Fibroblast of skin of scalp (primary cell): ENCODE measurements at places on chromosomes 4 and X.

DNA sequence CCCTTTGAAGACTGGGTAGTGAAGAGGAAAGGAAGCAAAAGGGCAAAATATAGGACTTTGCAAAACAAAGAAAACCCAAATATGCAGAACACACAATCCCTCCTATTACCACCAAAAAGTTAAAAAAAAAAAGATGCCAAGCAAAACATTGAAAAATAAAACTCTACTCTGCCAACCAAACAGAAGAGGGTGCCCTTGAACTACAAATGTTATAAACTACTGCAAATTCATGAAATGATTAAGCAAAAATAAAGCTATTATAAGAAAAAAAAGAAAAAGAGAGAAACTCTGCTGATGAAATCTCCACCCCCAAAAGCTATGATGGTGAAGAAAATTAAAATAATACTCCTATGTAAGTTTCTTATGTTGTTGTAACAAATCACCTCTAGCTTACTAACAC is 168.5 kb upstream of the STK26 start:
- DNase-seq, result peak; percentile 4

GRCh38 chrX:138191998-138192397 is 519.5 kb downstream of the FGF13 start:
- DNase-seq, result peak; percentile 30

DNA sequence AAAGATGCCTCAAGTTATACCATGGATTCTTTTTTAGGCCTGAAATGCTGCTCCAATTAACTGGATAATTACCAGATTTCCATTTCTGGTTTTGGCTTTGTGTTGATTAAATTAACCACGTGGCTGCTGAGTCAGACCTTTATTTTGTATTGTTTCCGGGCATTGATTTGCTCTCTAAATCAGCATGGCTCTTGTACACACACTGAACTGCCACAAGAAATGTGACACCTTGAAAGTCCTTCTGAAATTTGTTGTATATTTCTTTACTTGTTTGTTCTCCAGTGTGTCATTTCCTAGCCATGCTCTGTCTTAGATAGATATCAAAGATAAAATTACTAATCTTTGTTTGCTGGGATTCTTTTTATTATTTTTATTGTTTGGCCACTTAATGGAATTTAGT is 11.7 kb downstream of the MTTP start:
- no peak for DNase-seq

GRCh38 chr4:181507938-181508337 is 735.3 kb upstream of the TENM3 start:
- DNase-seq, result no peak

- peak; percentile 73 for DNase-seq
These were observed 192.9 kb upstream of the TBL1X start for GRCh38 chrX:9271789-9272525.

DNA sequence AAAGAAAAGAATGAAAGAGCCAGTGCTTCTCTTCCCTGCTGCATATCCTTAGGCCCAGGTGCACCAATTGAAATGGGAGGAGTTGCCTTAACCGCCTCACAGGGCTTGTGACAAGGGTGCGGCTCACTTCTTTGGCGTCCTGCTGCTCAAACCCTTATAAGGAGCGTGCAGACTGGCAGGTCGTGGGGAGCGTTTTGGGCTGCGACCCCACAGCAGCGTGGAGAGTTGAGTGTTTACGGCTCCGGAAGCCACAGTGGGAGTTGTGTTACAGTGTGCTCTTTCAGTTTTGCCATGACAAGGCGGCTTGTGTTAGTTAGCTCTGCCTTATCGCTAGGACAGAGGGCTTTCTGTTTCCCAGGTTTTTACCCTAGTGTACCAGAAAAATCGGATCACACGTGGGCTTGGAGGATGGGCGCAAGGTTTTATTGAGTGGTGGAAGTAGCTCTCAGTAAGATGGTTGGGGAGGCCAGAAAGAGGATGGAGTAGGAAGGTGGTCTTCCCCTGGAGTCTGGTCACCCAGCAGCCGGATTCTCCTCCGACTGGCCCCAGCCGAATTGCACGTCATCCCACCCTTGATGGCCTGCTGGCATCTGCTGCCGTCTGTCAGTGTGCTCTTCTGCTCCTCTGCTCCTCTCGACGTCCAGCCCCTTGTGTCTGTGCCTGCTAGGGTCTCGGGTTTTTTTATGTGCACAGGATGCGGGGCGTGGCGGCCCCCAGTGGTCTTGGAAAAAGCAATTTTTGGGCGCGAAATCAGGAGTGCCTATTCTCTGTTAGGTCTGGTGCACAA is 718.9 kb downstream of the ARAP2 start:
- DNase-seq, result no peak

GRCh38 chrX:110167952-110168451 is 149.9 kb downstream of the AMMECR1 start:
- peak; percentile 38 for DNase-seq

DNA sequence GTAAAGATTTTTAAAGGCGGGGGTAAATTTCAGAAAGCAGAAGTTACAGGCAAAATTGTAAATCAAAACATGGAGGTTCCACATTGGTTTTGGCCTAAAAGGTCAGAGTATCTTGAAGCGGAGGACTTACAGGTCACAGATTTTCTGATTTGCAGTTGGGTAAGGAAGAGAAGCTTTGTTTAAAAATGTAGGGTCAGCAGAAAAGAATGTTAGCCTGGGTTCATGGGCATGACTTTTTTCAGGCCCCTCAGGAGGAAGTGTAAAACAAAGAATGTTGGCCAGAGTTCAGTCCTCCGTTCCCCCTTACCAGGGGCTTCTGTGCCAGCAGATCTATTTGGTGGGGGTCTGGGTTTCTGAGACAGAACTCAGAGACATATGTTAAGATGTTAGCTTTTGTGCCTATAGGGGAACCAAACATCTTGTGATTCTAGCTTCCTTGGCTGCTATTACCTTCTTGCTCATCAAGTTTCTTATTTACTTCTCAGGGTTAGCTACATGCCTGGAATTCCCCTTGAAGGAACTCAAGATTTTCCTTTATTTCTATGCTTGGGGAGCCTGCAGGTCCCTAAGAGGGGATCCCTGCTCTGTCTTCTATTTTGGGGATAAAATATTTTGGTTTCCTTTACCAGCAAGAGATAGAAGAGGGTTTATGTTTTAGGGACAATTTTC is 160.3 kb downstream of the ANK2 start:
- no peak for DNase-seq

DNA sequence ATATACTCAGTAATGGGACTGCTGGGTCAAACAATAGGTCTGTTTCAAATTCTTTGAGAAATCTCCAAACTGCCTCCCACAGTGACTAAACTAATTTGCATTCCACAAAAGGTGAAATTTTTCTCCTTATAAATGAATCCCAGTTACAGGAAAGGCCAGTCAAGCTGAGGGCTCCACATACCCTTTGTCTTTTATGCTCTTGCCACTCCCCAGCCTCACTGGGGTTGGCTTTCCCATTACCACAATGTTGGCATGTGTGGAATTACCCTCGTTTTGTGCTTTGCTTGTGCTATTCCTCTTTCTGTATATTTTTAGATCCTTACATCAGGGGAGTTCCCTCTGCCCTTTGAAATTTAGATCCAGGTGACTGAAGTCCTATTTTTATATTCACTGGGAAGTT is 220.2 kb upstream of the LCORL start:
- DNase-seq, result no peak

- no peak for DNase-seq
These were observed 33.9 kb downstream of the MGARP start for GRCh38 chr4:139246166-139246565.

DNA sequence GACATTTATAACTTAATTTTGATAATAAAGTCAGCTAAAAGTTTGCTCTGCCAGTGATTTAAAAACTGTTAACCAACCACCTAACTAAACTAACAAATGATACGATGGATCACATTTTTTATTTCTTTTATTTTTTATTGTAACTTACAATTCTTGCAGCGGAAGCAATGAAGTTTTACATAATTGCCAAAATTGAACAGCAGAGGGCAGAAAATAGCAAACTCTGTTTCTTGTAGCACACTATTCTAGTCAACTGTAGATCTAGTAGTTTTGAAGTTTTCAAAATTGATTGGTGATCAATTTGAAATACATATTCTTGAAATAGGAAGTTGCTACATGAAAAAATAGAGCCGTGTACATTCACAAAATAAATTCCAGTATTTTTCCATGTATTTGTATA is 2.8 kb upstream of the GRIA2 start:
- DNase-seq, result peak; percentile 6

GRCh38 chr4:138039010-138039409 is 203.1 kb downstream of the SLC7A11 start:
- no peak for DNase-seq

DNA sequence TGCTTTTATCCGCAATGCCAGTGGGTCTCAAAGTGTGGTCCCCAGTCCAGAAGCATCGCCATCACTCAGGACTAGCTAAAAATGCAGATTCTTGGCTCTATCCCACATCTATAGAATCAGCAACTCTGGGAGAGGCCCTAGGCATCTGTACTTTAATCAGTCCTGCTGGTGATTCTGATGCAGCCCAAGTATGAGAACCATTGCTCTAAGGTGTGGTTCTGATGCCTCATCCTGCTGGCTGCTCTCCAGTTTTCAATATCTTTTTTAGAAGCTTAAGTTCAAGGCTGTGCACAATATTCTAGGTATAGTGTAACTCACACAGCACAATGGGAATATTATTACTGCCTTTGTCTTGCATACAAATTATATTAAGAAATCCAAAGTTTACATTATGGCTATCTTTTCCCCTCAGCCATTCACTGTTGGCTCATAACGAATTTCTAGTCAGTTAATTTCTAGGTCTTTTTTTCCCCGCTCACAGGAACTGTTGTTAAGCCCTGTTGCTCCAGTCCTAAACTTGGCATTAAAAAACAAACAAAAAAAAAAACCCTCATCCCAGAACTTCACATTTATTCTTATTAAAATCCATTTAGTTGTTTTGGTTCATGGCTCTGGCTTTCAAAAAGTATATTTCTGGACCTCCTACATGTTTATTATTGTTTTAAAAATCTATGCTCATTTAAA is 109.1 kb downstream of the PHEX start:
- DNase-seq, result no peak

GRCh38 chr4:76744241-76744921 is 153.6 kb downstream of the SOWAHB start:
- peak; percentile 98 for DNase-seq

DNA sequence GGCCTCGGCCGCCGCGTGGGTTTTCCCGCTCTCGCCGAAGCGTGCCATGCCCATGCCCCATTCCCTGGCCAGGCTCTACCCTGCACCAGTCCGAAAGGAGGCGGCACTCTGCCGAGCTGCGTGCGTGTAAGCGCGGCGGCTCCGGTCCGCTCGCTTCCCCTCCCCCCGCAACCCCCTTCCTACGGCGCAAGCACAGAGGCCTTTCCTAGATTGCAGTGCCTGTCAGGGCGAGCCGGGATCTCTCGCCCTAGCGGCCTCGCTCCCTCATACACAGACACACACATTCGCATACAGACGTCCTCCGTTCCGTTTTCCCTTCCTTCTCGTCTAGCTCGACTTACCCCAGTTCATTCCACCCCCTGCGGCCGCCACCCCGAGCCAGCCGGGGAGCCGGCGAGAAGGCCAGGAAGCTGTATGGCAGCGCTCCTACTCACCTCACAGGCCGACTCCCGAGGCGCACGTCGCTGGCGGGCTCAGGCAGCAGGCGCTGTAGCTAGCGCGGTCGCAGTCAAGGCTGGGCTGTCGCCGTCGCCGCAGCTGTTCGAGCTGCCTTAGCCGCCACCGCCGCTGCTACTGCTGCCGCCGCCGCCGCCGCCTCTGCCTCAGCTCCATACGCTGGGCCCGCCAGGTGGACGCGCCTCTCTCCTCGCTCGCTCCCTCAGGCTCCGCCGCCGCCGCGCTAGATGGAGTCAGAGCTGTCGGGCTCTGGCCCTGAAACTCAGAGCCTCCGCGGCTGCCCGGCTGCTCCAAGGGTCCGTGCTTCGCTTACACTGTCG is 615 bp downstream of the NEXMIF start:
- DNase-seq, result peak; percentile 5

GRCh38 chr4:169119536-169119935 is 109.5 kb upstream of the CBR4 start:
- no peak for DNase-seq

DNA sequence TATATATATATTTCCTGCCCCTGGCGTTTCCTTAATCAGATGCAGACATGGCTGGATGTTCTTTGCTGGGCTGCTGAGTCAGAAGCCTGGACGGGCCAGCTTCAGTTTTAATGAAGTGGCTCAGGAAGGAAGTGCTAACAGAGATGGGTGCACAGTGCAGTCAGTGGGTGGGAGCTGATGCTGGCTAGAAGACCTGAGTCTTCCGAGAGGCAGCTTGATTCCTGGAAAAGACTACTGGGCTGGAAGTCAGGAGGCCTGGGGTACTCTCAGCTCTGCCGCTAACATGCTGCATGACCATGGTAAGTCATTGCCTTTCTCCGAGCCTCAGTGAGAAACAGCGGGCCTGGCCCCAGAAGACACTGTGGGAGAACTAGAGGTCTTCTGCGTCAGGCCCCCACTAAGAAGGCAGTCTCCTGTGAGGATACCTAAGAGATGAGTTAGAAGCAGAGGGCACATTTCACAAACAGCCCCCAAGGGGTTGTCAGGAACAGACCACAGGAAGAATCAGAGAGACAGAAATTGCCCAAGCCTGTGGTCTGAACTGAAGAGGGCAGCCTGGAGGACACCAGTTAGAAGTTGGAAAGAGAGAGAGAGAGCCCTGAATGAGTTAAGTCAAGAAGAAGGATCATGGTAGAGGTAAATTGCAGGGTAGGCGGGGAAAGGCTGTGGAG is 8.3 kb upstream of the CD40LG start:
- peak; percentile 10 for DNase-seq

- no peak for DNase-seq
These were observed 34.0 kb upstream of the CYBB start for GRCh38 chrX:37745835-37746217.

DNA sequence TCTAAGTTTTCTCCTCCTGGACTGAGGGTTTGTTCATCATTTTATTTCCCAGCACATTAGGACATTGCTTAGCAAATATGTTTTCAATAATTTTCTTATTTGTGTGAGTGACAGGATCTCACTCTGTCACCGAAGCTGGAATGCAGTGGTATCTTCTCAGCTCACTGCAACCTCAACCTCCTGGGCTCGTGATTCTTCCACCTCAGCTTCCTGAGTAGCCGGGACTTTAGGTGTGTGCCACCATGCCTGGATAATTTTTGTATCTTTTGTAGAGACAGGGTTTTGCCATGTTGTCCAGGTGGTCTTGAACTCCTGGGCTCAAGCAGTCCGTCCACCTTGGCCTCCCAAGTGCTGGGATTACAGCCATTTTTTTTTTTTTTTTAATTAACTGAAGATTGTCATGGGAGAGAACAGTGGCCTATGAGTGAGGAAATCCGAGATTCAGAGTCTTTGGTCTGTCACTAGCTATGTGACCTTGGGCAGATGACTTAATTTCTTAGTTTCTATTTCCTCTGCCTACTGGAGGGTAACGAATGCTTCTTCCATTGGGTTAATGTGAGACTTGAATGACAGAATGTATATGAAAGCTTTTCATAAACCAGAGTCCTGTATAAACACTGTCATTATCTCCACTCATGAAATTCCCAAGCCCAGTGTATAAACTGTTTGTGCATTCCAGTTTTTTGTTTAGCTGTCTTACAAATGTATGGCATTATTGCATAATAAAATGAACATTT is 23.9 kb downstream of the MOB1B start:
- no peak for DNase-seq

DNA sequence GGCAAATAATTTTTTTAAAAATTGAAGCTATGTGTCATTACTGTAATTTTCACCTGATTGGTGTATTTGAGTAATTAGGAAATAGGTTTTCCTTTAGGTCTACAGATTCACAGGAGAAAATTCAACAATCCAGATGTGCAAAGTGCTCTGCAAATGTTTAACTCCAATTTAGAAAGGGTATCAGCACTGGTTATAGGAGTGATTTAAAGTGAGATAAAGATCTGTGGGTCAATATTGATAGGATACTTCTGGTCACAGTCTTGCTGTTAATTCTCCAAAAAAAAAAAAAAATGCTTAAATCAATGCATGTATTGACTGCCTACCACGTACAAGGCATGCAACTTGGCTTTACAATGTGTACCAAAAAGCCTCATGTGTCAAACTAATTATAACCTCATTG is 271.3 kb downstream of the PPP3CA start:
- no peak for DNase-seq
